Activated CD4-positive, alpha-beta T cell treated with anti-CD3 and anti-CD28 coated beads, Interleukin-2, amount 10 ng/mL, durations not matched to agents 24 days and 14 days (primary cell): ENCODE measurements at places on chromosomes 1 and 21. TPM values are rescaled to one million over a fixed set of nuclear protein-coding genes. Genes with fewer than 3 reads are reported as not detected.

Gene BARHL2
- not detected in 2 replicates for total RNA-seq

DNA sequence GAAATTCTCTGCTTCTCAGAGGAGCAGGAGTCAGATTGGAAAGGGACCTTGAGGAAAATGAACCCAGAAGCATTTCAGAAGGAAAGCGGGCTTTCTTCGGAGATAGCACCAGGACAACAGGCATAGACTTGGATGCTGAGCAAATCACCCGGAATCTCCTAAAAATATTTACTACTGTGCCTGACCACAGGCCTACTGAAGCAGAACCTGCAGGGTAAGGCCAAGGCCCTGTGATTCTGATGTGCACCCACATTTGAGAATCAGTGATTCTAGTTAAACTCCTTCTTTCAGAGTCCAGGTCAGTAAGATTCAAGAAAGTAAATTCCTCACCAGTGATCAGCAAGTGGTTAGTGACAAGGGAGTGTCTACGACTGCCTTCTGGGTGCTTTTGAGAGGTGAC lies 307.3 kb upstream of the DUSP10 start:
- no peak for DNase-seq

DNA sequence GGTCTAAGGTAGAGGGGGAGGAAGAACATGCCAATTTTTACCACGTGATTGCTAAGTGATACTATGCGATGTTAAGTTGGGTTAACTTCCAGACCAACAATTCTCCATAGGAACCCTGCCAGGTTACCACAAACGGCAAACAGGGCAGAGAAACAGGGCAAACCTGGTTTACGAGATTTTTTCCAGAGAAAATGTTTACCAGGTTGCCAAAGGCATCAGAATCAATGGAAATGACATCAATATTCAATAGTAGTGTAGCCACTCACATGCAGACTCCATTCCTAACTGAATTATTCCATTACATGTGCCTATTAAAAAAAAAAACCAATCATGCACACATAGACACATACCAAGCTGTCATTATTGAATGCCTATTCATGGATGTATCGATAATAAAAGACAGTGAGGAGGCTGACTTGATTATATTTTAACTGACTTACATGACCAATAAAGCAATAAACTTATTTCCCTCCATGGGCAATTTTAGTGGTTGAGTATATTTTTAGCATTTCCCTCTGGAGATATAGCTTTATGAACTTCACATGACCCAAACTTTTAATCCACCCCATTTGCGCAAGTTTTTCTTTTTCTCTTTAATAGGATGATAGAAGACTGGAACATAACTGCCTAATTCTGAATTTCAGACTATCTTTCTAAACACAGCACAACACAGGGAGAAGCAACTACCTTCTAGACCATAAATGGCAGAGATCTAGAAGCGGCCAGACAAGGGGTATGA lies 40.5 kb upstream of the KCNE1 start:
- DNase-seq, result no peak

- DNase-seq, result no peak
Observed at GRCh38 chr1:12184008-12184681, 17.4 kb downstream of the TNFRSF1B start.

- no peak for DNase-seq
Observed at GRCh38 chr1:21623410-21623961, 45.7 kb downstream of the RAP1GAP start.
